Activated CD8-positive, alpha-beta memory T cell treated with anti-CD3 and anti-CD28 coated beads for 1 hour (primary cell): ENCODE measurements at places on chromosomes 3 and 15.

GRCh38 chr3:146065573-146066006 lies 95.4 kb downstream of the PLOD2 start:
- no peak for DNase-seq

- no peak for DNase-seq
These were observed 2.4 kb downstream of the SLC49A4 start for GRCh38 chr3:122797291-122797690.

DNA sequence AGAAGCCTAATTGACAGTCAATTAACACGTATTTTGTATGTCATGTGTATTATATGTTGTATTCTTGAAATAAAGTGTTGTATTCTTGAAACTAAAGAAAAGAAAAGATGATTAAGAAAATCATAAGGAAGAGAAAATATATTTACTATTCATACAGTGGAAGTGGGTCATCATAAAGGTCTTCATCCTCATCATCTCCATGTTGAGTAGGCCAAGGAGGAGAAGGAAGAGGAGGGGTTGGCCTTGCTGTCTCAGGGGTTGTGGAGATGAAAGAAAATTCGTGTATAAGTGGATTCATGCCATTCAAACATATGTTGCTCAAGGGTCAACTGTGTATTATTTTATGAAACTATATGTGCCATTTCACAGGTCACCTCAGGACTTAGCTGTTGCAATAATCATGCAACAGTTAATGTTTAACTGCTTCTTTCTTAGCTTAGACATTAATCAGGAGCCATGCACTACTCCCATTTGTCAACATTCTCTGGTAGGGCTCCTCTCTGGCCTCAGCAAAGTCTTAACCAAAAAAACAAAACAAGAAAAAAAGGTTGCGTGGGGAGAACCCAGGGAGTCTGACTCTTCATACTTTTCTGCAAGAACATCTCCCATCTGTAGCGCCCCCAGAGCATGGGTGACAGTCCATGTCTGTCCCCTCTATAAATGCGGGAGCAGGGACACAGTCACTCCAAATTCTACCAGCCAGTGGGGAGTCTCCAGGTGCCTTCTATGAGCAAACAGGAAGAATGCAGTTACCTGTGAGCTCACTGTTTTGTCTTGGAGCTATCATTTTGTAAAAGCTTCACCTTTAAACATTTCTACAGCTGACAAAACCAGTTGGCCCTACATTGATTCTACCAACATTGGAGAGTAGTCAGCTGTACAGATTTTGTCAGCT lies 19.9 kb upstream of the LRRC2 start:
- DNase-seq, result no peak

GRCh38 chr3:136979204-136979603 lies 21.4 kb downstream of the IL20RB start:
- no peak for DNase-seq

DNA sequence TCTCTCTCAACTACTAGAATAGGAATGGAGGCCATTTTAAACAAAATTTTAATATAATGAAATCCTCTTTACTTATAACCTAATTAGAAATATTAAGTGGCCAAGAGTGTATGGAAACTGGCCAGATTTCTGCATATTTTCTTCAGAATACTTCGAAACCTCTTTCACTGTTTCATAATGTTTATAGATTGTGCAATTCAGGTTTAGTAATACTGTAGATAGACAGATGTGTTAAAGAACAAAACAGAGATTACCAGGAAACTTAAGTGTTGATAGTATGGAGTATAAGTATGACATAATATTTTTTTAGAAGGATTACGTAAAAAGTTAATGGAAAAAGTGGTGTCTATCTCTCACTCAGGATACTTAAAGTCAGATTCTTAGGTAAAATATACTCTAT lies 4.7 kb downstream of the ABHD5 start:
- no peak for DNase-seq

- DNase-seq, result no peak
These were observed 764.2 kb downstream of the NTRK3 start for GRCh38 chr15:87492321-87492720.

GRCh38 chr3:64898941-64899340 lies 211.1 kb upstream of the ADAMTS9 start:
- no peak for DNase-seq

DNA sequence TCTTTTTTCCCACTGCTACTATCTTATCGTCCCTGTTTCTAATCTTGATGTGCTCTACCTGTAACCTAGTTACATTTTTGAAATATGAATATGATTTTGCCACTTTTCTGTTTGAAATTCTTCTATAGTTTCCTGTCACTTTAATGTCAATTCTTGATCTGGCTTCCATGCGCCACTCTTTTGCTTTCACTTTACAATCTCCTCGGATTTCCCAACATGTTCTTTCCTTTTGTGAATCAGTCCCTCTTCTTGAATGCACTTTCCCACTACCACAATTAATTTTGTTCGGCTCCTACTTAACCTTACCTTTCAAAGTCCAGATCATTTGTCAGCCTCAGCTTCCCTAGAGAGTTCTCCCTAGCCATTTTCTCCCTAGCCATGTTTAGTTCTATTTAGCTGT lies 8.3 kb downstream of the TIMMDC1 start:
- no peak for DNase-seq

DNA sequence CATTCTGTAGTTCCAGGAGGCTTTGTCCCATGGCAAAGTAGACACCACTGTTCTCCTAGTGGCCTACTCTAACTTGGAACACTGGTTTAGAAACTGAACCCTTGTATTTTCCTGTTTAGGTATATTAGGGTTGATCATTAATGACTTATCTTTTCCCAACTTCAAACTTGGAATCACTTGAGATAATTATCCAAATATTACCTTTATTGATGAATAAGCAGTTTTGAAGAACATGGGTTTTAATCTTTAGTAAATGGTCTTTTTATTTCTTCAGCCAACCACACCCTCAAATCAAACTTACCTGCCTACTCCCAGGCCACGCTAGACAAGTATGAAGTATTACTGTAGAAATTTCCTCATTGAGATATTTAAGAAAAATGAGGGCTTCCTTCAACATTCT lies 6.5 kb upstream of the P3H2 start:
- no peak for DNase-seq

- DNase-seq, result no peak
These were observed 36.8 kb upstream of the TIPARP start for GRCh38 chr3:156637480-156638022.

GRCh38 chr15:63582718-63583426 lies 14.3 kb upstream of the FBXL22 start:
- DNase-seq, result no peak

DNA sequence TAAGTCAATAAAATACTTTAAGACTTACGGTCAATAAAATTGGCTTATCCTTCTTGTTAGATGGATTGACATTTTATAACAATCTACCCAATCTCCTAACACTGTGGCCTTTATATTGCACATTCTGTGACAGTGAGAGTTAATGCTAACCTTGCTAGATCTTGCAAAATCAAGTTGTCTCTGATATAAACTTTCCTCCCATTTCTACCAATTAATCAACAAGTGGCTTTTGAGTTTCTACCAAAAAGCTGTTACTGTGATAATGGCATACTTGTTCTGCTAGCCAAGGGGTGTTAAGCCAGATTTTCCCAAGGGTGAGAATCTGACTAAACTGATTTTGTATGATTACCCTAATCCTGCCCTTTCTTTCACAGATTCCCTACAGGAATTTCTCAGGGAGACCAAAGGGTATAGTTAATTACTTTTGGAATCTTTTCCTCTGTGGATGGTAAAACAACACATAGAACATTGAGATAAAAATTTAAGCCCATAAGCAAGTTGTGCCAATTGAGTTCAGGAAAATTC lies 174.1 kb upstream of the SUCLG2 start:
- DNase-seq, result no peak

- no peak for DNase-seq
These were observed 293.1 kb downstream of the SUCLG2 start for GRCh38 chr3:67361323-67361722.
